ENCODE measurements at places on chromosomes 11 and 22.

- no peak for DNase-seq
Observed at GRCh38 chr22:20211997-20212753, 55.9 kb downstream of the RTN4R start.

GRCh38 chr11:44771252-44771734, 44.5 kb downstream of the TSPAN18 start:
- DNase-seq = no peak

- no peak for DNase-seq
Observed at GRCh38 chr11:110522471-110522870, 92.7 kb downstream of the FDX1 start.

DNA sequence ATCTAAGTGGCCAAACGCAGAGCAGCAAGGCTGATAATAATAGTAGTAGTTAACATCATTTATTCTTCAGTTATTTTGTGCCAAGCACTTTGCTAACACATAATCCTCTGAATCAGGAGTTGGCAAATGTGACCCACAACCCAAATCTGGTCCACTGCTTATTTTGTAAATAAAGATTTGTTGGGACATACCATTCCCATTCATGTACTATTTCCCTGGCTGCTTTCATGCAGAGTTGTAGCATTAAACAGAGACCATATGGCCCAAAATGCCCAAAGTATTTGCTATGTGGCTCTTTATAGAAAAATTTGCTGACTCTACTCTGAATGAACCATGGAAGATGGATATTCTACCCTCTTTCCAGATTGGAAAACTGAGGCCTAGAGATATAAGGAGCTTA, 50.3 kb downstream of the COMMD9 start:
- DNase-seq = no peak

GRCh38 chr11:1228921-1229451, 6.1 kb downstream of the MUC5B start:
- DNase-seq = no peak

DNA sequence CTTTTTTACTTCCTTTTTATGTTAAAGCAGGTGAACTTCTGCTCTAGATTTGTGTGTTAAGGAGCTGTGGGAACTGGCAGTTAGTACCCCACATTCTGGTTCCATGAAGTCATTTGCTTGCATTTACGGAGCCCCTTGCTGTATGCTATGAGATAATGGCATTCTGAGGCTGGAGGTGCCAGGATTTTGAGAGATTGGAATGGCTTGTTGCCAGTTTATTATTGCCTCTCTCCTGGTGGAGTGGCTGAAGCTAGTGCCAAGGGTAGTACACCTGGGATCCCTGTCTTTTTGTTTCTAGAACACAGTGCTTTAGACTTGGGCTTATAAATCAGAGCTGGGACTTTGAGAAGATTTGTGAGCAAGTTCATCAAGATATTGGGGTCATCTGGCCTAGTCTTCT, 73.8 kb downstream of the STIM1 start:
- no peak for DNase-seq

GRCh38 chr11:1889224-1889930, 2.3 kb downstream of the PRR33 start:
- no peak for DNase-seq

- DNase-seq = no peak
Observed at GRCh38 chr11:105937738-105938137, 84.3 kb downstream of the MSANTD4 start.

- no peak for DNase-seq
Observed at GRCh38 chr11:68942751-68943271, 38.0 kb downstream of the MRGPRD start.

DNA sequence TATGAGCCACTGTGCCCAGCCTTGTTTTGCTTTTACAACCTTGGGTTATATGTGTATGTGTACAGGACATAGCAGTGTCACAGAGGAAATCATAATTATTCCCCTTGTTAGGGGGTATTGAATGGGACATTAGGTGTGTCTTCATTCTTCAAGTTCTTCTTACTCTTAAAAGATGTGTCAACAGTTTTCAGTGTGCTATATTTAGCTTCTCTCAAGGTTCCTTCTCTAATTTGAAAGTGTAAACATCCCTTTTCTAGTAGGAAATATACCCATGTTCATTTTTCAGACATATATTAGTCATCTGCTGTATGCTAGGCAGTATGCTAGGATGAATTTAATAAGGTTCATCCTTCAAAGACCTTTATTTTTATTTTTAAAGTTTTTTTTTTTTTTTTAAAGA, 17.1 kb downstream of the PCF11 start:
- no peak for DNase-seq

GRCh38 chr22:28507896-28508295, 171.7 kb downstream of the TTC28 start:
- DNase-seq = no peak

DNA sequence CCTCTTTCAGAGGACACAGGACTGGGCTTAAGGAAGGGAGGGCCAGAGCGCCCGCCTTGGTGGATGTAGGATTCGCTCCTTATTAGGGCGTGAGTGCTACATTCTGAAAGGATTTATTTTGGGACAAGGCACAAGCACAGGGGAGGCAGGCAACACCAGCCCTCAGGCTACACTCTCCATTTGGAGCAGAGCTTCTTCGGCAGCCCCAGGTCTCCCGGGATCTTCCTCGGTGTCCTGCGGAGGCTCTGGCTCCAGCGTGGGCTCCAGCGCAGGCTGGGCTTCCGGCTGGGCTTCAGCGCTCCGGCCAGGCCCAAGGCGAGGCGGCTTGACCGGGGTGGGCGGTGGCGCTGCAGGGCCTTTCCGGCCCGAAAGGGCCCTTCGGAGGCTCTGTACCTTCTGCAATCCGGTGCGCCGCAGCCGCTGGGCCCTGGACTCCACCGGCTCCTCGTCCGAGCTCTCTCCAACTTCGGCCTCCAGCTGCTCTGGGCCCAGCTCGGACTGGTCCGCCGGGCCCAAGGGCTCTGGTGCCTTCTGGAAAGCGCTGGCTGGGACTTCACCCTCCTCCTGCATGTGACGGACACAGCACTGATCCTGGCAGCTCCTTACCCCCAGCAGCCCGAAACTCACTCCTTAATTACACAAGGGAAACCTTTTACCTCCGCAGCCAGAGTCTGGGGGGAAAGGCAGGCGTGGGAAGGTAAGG, 1.1 kb downstream of the CAVIN3 start:
- DNase-seq = no peak

GRCh38 chr11:122137078-122137793, 21.2 kb upstream of the BLID start:
- DNase-seq = no peak

GRCh38 chr11:61404641-61405040, 12.3 kb downstream of the TMEM216 start:
- no peak for DNase-seq

- DNase-seq = no peak
Observed at GRCh38 chr22:38218661-38219622, 17.1 kb downstream of the MAFF start.
